ENCODE measurements at places on chromosomes 6 and 20. TPM values are rescaled to one million over a fixed set of nuclear protein-coding genes. Genes with fewer than 3 reads are reported as not detected.

- no peak for DNase-seq
- H3K27me3 ChIP-seq, result no peaks in the 10 kb centered on the region
- H3K27ac ChIP-seq, result peak overlapping the region; percentile 72
- peaks cover 35% of the 10 kb centered on the region for H3K4me1 ChIP-seq
Observed at GRCh38 chr20:23155141-23155590, 69.0 kb upstream of the CD93 start.

The RNF5 gene
- 54.8 TPM for total RNA-seq

The SNAP25 gene
- 1.8 TPM for total RNA-seq

DNA sequence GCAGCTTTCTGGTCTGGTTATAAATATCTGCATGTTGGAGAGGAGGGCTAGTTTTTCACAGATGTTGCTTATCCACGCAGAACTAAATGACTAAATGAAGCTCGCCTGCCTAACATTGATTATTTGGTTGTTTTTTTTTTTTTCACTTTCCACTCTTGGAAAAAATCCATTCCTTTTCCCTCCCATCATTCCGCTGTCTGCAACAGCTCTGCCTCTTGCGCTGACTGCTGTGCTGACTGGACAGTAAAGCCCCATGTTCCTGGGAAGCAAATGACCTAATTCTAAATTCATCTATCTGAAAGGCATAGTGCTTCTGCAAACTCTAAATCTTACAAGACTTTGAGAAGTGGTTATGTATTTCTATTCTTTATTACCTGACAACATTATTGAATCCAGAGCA is 255.5 kb upstream of the PLN start:
- no peaks in the 10 kb centered on the region for H3K36me3 ChIP-seq
- no peaks in the 10 kb centered on the region for H3K27me3 ChIP-seq
- peaks cover 8% of the 10 kb centered on the region for H3K4me1 ChIP-seq
- no peak overlapping the region for H3K27ac ChIP-seq
- DNase-seq, result no peak

- no peaks in the 10 kb centered on the region for H3K27me3 ChIP-seq
- H3K4me3 ChIP-seq, result no peak overlapping the region
- H3K36me3 ChIP-seq, result peaks cover 14% of the 10 kb centered on the region
- H3K4me1 ChIP-seq, result peaks cover 6% of the 10 kb centered on the region
Observed at GRCh38 chr6:84222426-84222825, 5.0 kb downstream of the CEP162 start.

The OR2H2 gene
- total RNA-seq, result not detected

- H3K27me3 ChIP-seq, result no peaks in the 10 kb centered on the region
- DNase-seq, result peak; percentile 76
- peak overlapping the region; percentile 23 for H3K4me3 ChIP-seq
- H3K36me3 ChIP-seq, result no peaks in the 10 kb centered on the region
Observed at GRCh38 chr6:37624606-37625574, 72.8 kb downstream of the MDGA1 start.

The CPNE5 gene
- total RNA-seq, result 0.89 TPM

- no peak overlapping the region for H3K27ac ChIP-seq
- H3K4me1 ChIP-seq, result peaks cover 32% of the 10 kb centered on the region
- H3K4me3 ChIP-seq, result no peak overlapping the region
- no peak for DNase-seq
Observed at GRCh38 chr6:10417681-10418104, 2.8 kb upstream of the TFAP2A start.

GRCh38 chr6:137465378-137466009 is 28.7 kb downstream of the OLIG3 start:
- H3K36me3 ChIP-seq, result no peaks in the 10 kb centered on the region
- no peak overlapping the region for H3K4me3 ChIP-seq
- no peaks in the 10 kb centered on the region for H3K27me3 ChIP-seq
- no peaks in the 10 kb centered on the region for H3K4me1 ChIP-seq
- no peak for DNase-seq

The CFB gene
- 49.3 TPM for total RNA-seq

DNA sequence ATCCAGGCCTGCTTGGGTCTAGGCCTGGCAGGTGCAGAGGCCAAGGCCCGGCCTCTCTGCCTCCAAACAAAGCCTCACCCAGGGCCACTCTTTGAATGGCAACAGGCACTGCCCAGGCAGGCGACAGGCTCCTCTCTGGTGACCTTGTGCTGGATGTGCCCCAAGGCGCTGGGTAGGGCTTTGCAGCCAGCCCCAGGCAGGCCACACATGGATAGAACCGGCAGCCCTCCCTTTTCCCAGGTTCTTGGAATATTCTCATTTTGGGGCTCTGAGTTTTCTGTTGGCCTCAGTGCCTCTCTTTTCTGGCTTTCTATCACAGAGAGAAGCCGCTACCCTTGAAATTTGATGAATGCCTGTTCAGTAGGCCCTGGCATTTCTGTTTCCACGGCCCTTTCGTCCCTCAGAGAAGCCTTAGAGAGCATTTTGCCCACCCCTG is 18.9 kb downstream of the PKIG start:
- peak overlapping the region; percentile 6 for H3K4me3 ChIP-seq
- DNase-seq, result no peak
- H3K36me3 ChIP-seq, result no peaks in the 10 kb centered on the region
- peak overlapping the region; percentile 77 for H3K27ac ChIP-seq

GRCh38 chr6:137845460-137845859 is 21.6 kb upstream of the TNFAIP3 start:
- DNase-seq, result no peak
- no peaks in the 10 kb centered on the region for H3K36me3 ChIP-seq
- no peak overlapping the region for H3K4me3 ChIP-seq
- H3K27me3 ChIP-seq, result no peaks in the 10 kb centered on the region
- peaks cover 4% of the 10 kb centered on the region for H3K4me1 ChIP-seq
- no peak overlapping the region for H3K27ac ChIP-seq

The PERP gene
- total RNA-seq, result 23.5 TPM

DNA sequence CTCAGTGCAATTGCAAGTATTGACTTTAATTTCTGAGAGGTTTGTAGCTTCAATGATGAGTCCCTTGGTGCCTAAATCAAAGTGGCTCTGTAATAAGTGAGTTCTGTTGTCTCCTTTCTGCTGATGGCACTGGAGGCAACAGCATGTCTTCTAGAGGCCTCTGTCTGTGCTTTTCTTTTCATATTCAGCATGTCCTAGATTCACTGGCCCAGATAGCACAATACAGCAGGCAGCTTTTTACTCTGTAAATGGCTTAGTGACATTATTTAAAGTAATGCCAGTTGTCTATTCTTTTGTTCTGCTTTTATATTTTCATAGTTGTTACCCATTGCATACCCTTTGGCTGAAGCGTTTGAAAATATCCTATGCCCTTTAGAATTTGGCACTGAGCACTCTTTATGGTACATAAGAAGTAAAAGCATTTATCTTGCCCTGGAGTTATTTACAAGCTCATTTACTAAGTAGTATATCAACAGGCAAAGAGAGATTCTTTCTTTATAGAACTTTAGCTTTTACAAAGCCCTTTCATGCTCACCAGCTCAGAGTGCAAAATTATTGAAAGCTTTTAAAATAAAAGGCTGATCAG is 271.5 kb upstream of the KCNQ5 start:
- no peak overlapping the region for H3K27ac ChIP-seq
- DNase-seq, result no peak
- no peak overlapping the region for H3K4me3 ChIP-seq
- no peaks in the 10 kb centered on the region for H3K27me3 ChIP-seq
- no peaks in the 10 kb centered on the region for H3K4me1 ChIP-seq

- DNase-seq, result no peak
- no peak overlapping the region for H3K27ac ChIP-seq
- H3K27me3 ChIP-seq, result no peaks in the 10 kb centered on the region
- no peaks in the 10 kb centered on the region for H3K36me3 ChIP-seq
Observed at GRCh38 chr20:10061641-10062040, 26.9 kb downstream of the ANKEF1 start.
